ENCODE measurements at places on chromosomes 16 and 17. TPM values are rescaled to one million over a fixed set of nuclear protein-coding genes. Genes with fewer than 3 reads are reported as not detected.
A peak's percentile ranks its signal among the peaks of the same experiment; 100 is the strongest.

DNA sequence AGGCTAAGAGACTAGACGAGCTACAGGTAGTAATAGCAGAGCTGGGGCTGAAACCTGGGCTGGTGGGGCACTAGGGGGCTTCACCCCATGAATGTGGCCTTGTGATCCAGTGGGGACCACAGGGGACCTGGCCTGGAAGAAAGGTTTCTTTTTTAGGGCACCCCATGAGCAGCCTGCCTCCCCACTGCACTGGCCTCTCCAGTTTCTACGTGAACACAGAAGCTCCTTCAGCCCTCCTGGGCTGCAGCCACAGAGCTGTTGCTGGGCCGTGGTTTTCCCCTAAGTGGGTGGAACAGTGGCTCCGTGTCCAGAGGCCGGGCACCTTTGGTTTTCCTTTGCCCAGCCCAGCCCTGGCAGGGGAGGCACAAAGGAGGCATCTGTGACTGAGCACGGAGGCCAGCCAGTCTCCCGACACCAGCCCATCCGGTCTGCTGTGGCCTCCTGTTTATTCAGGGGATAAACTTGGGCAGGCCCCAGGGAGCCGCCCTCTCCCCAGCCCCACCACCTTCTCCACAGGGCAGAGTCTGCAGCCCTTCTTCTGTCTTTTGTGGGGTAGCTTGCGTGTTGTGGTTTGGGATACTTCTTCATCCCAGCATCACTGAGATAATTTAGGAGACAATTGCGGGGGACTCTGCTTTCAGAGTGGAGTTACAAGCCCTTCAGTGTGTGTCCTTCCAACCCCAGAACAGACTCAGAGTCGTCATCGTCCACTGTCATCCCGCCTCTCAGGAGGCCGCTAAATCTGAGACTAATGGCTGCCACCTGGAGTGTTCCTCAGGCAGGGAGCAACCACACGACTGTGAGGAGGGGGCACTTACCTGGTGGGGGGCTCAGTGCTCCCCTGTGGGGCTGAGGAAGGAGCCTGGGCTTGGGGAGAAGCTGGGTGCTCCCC lies 85.3 kb downstream of the RAB11FIP4 start:
- no peak for DNase-seq

- DNase-seq = no peak
Measured at GRCh38 chr17:62110923-62111484, 45.9 kb upstream of the MED13 start.

DNA sequence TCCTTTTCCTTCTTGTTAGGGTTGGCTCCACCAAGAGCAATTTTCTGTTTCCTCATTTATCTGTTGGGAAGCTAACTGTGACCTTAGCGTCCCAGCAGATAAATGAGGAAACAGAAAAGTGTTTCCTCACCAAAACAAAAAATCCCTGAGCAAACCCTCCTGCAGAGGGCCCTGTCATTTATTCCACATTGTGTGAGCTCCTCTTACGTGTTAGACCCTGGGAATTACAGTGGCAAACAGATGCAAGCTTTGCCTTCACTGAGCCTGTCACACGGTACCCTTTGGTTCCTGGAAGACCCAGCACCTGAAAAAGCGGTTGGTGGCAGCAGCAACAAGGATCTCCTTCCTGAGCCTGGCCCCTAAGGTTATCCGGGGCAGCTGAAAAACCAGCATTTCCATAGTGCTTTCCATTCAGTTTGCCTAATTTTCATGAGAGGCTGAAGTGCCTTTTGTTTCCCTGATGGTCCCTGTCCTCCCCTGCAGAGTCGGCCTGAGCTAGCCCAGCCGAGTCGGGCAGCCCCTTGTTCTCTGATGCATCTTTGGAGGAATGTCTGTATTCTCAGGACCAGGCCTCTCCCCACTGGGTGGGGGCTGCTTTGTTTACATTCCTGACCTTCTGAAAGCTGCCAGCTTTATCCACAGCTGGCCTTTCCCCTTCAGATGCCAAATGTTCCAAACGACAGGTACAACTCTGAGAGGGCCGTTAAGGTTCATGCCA lies 34.7 kb downstream of the YPEL2 start:
- no peak for DNase-seq

DNA sequence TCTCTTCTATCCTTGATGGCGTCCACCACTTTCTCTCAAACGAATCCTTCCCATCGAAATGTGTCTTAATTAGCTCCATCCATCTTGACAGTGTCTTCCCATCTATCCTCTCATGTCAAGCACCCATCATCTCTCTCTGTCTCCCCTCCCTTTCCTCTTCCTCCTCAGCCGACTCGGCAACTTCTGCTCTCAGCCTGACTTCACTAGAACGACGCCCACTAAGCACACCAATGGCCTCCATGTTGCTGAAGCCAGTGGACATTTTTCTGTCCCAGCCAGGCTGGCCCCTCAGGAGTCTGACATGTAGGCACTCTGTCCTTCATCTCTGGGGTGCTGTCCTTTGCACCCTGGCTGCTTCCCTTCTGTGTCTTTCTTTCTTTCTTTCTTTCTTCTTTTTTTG lies 2.5 kb upstream of the SPATA20 start:
- no peak for DNase-seq

DNA sequence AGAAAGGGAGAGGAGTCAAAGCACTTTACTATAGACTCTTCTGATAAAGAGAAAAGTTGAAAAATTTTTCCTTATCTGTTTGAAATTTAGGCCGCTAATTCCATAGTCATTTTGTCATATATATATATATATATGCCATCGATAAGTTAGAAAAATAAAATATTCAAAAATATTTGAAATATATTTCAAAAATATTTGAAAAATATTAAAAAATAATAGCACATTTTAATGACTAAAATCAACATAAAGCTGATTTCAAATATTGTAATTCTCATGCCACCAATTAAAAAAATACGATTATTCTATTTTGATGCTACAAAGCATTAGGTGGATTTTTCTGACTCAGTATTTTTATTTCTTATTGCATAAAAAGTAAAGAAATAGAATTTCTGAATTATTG lies 87.1 kb downstream of the KIF2B start:
- no peak for DNase-seq

DNA sequence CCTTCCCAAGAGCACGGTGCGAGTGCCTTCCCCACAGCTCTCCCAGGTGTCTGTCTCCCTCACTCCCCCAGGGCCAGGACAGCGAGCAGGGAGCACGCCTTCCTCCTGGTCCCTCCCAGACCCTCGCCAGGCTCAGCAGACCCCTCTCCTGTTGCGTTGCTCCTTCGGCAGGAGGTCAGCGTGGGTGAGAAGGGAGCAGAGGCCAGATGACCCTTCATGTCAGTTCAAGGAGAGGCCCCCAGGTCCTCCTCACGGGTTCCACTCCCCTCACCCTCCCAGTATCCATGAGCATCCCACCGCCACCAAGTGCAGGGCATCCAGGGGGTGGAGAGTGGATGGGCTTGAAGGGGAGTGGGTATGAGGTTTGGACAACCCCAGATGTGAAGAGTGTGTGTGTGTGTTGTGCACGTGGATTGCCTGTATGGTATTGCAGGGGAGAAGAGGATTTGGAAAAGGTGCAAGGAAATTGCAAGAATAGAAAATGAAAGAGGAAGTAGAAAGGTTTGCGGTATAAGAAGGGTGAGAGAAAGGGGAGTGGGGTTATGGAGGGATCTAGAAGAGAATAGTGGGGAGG lies 17.7 kb downstream of the SGCA start:
- DNase-seq = no peak

GRCh38 chr17:1997289-1997926 lies 27.7 kb downstream of the RTN4RL1 start:
- DNase-seq = no peak

DNA sequence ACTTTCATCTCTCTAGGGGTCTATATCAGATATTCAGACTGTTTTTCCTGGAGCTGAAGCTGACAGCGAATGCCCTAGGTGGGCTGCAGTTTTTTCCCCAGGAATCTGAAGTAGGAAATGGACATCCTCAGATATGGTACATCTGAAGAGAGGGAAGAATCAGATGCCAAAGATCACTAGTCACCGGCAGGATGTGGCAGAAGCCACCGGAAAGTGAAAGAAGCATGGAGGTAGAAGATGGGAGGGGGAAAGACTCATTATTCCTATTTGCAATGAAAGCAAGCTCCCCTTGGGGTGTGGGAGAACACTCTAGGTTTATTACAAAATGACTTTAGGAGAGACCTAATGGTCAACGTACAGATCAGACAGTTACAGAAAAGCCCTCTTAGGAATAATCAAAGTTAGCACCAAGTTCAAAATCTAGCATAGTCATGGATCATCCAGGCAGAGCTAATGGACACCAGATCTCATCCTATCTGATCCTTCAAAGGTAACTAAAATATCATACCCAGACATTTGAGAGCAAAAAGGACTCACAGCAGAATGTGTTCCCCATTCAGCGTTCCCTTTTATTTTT lies 110.7 kb downstream of the HS3ST3A1 start:
- DNase-seq = no peak

- DNase-seq = no peak
Measured at GRCh38 chr16:68575082-68575481, 36.0 kb downstream of the ZFP90 start.

- DNase-seq = peak; percentile 64
Measured at GRCh38 chr17:55348749-55349354, 72.8 kb downstream of the MMD start.

GRCh38 chr17:358491-359151 lies 6.0 kb upstream of the RPH3AL start:
- no peak for DNase-seq

DNA sequence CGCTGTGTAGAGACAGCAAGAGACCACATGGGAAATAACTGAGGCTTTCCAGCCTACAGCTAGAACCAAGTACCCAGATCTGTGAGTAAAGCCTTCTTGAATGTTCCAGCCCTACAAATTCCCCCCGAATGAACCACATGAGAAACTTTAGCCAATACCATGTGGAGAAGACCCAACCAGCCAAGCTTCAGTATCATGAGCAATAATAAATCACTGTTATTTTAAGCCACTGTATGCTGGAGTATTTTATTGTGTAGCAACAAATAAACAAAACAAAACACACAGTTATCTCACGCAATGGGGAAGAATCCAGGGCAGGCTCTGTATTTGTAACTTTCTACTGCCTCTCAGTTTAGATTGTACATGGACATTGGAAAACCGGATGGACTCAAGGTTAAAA lies 426.2 kb downstream of the CDH11 start:
- DNase-seq = no peak

GRCh38 chr17:35878361-35878760 lies 1.8 kb downstream of the CCL5 start:
- DNase-seq = no peak

GRCh38 chr17:28612936-28613872 lies 781 bp downstream of the RSKR start:
- peak; percentile 51 for DNase-seq

- DNase-seq = no peak
Measured at GRCh38 chr17:62746941-62747340, 61.2 kb downstream of the MARCHF10 start.

DNA sequence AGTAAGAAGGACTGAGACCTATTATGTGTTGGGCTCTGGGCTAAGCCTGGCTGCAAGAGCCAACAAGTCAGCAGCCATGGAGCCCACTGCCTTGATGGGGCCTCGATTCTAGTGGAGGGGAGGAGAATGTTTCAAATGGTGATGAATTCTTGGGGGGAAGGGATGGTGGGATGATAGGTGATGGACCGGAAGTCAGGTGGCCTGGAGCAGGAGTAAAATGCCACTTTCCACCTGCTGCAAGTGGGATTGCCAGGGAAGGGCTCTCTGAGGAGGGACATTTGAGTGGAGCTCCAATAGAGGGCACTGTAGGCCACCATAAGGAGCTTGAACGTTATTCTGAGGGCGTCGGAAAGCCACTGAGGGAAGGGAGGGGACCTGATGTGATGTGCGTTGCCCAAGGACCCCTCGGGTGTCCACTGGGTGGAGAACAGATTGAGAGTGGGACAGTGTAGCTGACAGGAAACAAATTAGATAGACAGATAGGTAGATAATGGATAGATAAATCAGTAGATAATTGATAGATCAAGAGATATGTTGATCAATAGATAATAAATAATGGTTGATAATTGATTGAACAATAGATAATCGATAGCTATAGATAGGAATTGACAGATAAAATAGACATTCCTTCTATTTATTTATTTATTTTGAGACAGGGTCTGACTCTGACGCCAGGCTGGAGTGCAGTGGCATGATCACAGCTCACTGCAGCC lies 18.2 kb upstream of the NXPH3 start:
- peak; percentile 60 for DNase-seq

DNA sequence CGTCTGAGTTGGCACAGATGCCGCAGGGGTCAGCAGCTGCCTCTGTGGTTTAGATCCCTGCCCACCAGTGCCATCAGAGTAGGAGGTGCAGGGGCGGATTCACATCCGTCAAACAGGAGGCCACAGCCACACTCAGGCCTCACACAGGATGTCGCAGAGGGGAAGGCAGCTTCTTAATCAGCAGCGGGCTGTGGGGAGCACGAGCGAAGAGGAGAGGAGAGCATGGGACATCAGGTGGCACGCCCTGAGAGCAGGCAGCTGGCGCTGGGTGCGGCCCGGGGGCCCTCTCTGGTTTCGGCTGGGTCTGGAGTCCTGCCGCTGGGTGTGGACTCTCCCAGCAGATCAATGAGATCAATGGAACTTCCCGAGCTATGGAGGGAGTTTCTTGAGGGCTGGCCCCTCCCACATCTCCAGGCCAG lies 9.6 kb downstream of the LLGL2 start:
- peak; percentile 82 for DNase-seq

DNA sequence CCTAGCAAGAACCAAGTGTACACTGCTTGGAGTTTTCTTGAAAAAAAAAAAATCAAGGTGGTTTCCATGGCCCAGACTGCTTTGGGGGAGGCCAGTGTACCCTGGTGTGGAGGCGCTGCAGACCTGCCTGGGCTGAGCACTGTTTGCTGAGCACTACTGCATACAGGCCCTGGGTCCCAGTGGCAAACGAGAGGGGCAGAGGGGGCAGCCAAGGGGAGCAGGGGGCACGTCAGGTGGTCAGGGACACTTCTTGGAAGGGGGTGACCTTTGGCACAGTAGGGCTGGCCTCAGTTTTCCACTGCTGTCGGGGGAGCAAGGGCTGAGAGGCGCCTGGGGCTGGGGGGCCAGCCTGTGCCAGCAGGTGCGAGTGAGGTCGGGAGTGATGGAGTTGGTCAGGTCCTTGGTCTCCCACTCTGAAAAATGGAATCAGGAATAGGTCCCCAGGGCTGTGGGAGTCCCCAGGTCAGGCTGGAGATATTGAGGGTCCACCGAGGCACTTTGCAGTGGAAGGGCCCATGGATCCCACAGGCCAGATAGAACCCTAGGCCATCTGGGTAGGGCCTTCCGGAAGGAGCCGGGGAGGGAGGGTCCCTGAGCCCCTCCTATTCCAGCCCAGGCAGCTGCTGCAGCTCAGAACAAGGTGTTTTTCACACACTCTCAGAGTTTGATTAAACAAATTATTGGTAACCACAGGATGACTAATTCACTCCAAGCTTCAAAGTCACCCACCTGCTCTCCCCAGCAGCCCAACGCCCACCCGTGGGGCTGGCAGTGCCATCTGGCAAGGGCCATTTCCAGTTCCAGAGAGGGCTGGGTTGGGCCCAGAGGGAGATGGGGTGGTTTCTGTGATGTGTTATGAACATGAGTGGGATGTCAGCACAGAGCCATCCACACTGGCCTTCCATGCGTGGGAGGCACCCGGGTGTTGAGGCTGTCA lies 3.5 kb downstream of the ZFPM1 start:
- peak; percentile 86 for DNase-seq

PRSS53 gene
- total RNA-seq = 4.0 TPM

WWOX gene
- 29.4 TPM for total RNA-seq

MED31 gene
- 24.5 TPM for total RNA-seq

ZNRF1 gene
- 42.9 TPM for total RNA-seq

SUZ12 gene
- total RNA-seq = 67.2 TPM

PRDM7 gene
- total RNA-seq = not detected

CD300E gene
- not detected for total RNA-seq

C17orf78 gene
- total RNA-seq = not detected

PRR29 gene
- total RNA-seq = 1.0 TPM

PRSS27 gene
- total RNA-seq = 2.4 TPM

TMC8 gene
- 123 TPM for total RNA-seq

TNK1 gene
- 6.9 TPM for total RNA-seq

ADAT1 gene
- 48.3 TPM for total RNA-seq

BCL6B gene
- total RNA-seq = 0.27 TPM

PIK3R6 gene
- 0.96 TPM for total RNA-seq

CCL4 gene
- 290 TPM for total RNA-seq
